ENCODE measurements at places on chromosomes 4 and X.
A peak's percentile ranks its signal among the peaks of the same experiment; 100 is the strongest.

- DNase-seq, result peak; percentile 42
These were observed 333.3 kb downstream of the BCOR start for GRCh38 chrX:39764441-39764914.

- peak; percentile 43 for DNase-seq
These were observed 81.7 kb upstream of the GIMD1 start for GRCh38 chr4:106450249-106450648.

GRCh38 chrX:101357166-101357795 is 8.7 kb upstream of the TIMM8A start:
- DNase-seq, result peak; percentile 13

- DNase-seq, result peak; percentile 3
These were observed 9.6 kb downstream of the BMP15 start for GRCh38 chrX:50920132-50920531.

GRCh38 chrX:40389555-40389954 is 191.2 kb upstream of the ATP6AP2 start:
- no peak for DNase-seq

GRCh38 chr4:145656156-145656555 is 23.8 kb upstream of the C4orf51 start:
- no peak for DNase-seq

- DNase-seq, result no peak
These were observed 55.1 kb upstream of the NAP1L5 start for GRCh38 chr4:88752754-88753153.

- DNase-seq, result no peak
These were observed 9.5 kb upstream of the PDLIM5 start for GRCh38 chr4:94442251-94442650.

- DNase-seq, result no peak
These were observed 1941.1 kb downstream of the PCDH7 start for GRCh38 chr4:32661229-32661628.

- no peak for DNase-seq
These were observed 5.2 kb upstream of the KLF8 start for GRCh38 chrX:56226980-56227379.

GRCh38 chr4:6009452-6009851 is 8.8 kb downstream of the C4orf50 start:
- DNase-seq, result no peak

GRCh38 chrX:122026665-122027064 is 979.3 kb downstream of the GLUD2 start:
- DNase-seq, result no peak

GRCh38 chr4:158609116-158609515 is 62.6 kb downstream of the C4orf46 start:
- no peak for DNase-seq

DNA sequence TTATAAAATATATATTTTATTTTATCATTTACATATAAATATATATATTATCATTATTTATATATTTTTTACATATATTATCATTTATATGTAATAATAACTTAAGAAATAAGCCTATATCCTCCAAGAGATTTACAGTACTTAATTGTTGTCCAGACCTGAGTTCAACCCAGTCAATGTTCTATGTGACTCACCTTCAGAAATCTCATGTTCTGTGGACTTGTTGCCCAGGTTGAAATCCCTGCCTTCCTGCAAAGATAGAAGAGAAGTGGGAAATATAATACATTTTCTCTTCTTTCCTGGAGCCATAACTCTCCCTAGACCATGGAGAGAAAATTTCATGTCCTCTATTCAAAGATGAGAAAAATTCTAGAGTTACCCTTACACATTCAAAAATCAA is 247.3 kb downstream of the PARM1 start:
- DNase-seq, result no peak

- no peak for DNase-seq
These were observed 79.0 kb downstream of the PDE5A start for GRCh38 chr4:119549639-119550038.

DNA sequence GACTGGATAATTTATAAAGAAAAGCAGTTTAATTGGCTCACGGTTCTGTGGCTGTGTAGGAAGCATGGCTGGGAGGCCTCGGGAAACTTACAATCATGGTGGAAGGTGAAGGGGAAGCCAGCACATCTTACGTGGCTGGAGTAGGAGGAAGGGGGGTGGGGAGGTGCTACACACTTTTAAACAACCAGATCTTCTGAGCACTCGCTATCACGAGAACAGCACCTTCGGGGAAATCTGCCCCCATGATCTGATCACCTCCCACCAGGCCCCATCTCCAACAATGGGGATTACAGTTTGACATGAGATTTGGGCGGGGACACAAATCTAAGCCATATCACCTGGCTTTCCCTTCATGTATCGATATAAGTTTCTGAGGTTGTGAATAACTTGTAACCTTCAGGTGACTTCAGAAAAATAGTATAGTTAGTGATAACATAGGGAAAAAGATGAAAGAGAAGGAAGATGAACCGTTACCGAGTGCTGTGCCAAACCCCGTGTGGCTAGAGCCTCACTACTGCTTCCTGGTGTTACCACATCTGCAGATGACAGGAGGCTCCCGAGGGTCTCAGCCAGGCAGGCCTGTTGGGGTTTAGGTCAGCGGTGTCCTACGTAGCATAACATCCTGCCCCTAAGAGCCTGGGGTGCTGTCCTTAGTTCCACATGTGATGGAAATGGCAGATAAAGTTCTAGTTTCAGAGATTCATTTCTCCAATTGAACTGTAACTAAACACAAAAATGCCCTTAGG is 103.5 kb downstream of the TNIP2 start:
- no peak for DNase-seq

GRCh38 chrX:49172280-49172780 is 632 bp downstream of the PLP2 start:
- DNase-seq, result peak; percentile 44

GRCh38 chr4:55794053-55794452 is 25.5 kb upstream of the EXOC1L start:
- DNase-seq, result no peak

DNA sequence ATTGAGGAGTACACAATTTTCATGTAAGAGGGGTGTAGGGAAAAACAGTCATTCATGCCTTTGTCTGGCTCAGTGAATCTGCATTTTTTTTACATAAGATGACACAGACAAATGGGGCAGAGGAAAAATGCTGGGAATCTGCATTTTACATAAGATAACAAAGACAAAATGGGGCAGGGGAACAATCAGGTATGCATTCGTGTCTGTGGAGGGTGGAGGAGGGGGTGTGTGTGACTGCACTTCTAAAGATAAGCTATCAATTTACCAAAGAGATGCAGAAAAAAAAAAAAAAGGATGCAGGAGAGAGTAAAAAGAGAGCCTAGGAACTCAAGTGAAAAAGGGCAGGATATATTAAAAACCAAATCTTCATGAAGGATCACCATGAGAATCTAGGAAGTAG is 637.4 kb downstream of the ZNF674 start:
- DNase-seq, result no peak

- DNase-seq, result peak; percentile 47
These were observed 141.4 kb downstream of the PPP3CA start for GRCh38 chr4:101205916-101206315.

DNA sequence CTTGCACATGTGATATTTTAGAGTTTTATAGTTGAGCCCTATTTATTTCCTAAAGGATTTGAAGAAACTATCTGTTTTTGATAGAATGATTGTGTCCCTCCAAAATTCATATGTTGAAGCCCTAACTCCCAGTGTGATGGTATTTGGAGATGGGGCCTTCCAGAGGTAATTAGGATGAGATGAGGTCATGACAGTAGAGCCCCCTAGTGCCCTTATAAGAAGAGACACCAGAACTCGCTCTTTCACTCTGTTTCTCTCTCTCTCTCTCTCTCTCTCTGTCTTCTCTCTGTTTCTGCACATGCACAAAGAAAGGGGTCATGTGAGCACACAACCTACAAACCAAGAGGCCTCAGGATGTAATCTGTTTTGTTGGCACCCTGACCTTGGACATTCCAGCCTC is 921.9 kb upstream of the DIAPH2 start:
- DNase-seq, result no peak

- DNase-seq, result no peak
These were observed 139.2 kb downstream of the SHOX start for GRCh38 chrX:769796-770195.

GRCh38 chrX:13750204-13750603 is 15.7 kb downstream of the OFD1 start:
- peak; percentile 56 for DNase-seq

DNA sequence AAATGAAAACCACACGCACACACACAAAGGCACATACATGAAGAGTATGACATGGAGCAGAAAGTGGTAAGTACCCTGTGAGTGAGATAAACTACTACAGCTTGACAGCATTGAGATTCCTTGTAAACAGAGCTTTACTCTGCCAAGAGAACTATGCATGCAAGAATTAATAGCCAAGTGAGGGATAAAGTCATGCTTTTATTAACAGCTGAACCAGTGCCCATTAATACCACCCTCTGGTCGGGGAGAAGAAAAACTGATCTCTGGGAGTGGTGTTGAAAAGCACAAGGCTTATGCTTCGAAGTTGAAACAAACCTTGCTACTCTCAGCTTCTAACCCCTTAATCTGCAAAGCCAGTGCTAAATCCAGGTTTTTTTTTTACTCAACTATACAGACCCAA is 95.9 kb upstream of the C1QTNF7 start:
- DNase-seq, result no peak

GRCh38 chrX:49059681-49060085 is 884 bp downstream of the CCDC120 start:
- no peak for DNase-seq

GRCh38 chr4:158192439-158193158 is 17.7 kb upstream of the TMEM144 start:
- DNase-seq, result no peak

DNA sequence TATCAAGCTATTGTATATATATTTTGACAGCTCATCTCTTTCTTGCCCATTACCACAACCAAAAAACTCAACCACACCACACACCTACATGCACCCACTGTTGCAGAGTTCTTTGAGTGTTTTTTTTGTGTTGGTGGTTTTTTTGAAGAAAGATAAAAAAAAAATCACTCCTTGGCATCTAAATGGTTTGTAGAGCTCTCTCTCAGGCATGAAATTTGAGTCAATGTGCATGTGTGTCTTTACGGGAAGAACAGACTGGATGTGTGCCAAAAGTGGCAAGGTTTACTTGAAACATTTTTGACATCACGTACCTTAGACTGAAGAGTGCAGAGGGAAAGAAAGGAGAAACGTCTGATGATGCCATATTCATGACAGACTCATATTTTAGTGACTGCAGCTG is 154.2 kb downstream of the FHIP1A start:
- no peak for DNase-seq

- no peak for DNase-seq
These were observed 52.1 kb downstream of the LEF1 start for GRCh38 chr4:108116423-108117168.

GRCh38 chrX:123860983-123861382 is 1.1 kb downstream of the XIAP start:
- no peak for DNase-seq

DNA sequence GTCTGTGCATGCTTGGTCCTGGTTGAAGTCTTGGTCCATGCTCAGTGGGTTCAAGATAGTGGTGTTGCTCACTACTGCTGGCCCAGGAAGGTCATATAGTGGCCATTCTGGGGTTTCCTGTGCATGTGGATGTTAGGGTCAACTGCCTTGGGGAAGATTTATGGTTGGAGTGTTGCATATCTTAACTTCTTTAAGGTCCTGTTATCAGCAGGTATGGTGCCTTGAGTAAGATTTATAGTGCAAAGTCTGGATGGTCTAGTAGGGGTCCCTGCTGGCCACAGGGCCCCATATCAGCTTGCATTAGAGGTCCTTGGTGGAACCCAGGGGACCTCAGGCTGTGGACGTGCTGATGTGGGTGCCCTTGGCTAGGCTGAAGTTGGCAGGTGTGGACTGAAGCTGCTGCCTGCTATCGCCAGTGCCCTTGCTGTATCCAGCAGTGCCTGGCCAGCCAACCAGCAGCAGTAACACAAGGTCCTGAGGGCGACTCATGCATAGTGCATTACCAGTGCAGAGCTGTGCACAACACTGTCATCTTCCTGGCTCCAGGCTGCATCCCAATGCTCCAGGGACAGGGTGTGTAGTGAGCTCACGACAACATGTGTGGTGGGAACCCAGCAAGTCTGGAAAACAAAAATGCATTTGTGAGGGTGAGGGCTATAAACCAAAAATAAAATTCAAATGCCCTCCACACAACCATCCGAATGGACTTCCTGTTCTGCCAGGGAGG is 61.0 kb downstream of the BEX3 start:
- DNase-seq, result peak; percentile 30

DNA sequence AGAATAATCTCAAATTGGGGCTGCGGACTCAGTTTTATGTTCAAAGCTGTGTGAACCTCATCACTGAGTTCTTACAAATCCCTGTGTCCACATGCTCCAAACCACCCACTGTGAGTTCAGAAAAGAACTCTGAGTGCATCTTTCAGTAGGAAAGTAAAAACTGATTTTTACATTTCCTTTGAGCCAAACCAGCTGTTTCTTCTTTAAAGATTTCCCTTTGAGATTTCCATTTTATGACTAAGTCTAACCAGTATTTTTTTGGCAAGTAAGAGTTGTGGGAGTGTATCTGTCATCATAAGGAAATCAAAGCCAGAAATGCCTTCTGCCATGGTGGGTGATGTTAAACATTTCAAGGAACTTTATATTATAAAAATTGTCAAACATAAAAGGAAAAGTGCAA is 100.0 kb downstream of the TET2 start:
- DNase-seq, result peak; percentile 64

- DNase-seq, result no peak
These were observed 327.3 kb upstream of the ATOH1 start for GRCh38 chr4:93501244-93501643.

DNA sequence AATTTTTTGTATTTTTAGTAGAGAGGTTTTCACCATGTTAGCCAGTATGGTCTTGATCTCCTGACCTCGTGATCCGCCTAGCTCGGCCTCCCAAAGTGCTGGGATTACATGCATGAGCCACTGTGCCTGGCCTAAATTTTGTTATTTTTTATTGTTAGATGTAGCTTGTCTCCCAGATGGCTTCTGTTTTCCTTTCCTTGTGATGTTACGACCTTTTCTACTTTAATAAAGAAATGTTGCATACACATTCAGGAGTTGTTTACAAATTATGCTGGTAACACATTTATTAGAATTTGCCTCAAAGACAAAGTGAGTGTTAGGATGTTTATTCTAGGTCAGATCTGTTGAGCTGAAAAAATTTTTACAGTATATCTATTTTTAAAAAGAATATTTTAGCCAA is 18.4 kb downstream of the PDLIM5 start:
- DNase-seq, result no peak

DNA sequence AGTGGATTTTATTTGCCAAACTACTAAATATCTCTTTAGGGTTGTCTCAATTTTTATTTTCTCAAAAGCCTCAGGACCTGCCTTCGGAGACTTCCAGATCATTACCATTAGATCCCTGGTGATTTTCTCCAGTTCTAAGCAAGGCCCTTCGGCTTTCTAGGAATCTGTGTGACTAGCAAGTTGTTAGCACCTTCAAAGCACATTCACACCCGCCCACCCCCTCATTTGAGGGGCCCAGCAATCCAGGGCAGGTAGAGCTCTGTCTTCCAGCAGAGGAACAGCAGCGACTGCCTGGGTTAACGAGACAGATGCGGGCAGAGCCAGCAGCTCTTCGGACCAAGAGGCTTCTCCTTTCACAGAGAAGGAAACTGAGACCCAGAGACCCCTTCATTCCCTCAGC is 2.0 kb downstream of the WDR1 start:
- DNase-seq, result no peak

All from fibroblast of skin of back (primary cell).